ENCODE measurements at places on chromosomes 5 and 9.

GRCh38 chr5:143790457-143791112 is 21.4 kb upstream of the HMHB1 start:
- DNase-seq = no peak

DNA sequence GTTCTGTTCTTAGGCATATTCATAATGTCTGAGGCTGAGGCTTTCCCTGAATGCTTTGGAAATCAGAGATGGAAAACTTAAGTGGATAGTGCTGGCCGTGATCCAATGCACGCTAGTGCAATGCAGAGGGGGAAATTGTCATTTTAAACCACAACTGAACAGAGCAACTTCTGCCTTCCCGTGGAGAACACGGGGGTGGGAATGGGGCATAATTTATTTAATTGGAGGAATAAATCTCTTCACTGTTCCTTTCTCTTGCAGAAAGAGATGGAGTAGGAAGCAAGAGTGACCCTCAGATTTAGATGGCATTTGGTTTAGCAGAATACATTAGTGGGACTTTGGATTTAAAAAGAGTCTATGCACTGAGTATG is 22.9 kb upstream of the NREP start:
- DNase-seq = no peak

DNA sequence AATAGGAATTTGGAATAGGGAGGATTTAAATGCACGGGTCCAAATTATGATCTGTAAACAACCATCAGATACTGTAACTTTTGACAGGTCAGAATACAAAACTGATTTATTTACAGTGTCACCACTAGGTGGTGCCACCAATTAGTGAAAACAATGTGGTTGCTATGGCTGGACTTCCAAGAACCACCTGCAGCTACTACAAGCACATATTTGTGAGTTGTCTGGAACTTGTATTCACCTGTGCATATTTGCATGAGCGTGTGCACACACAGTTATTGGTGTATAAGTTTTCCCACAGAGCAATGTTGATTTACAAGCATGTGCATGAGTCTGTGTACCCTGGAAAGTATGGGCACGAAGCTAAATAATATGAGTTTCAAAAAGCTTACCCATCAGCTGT is 3.0 kb upstream of the HRCT1 start:
- DNase-seq = peak; percentile 77

DNA sequence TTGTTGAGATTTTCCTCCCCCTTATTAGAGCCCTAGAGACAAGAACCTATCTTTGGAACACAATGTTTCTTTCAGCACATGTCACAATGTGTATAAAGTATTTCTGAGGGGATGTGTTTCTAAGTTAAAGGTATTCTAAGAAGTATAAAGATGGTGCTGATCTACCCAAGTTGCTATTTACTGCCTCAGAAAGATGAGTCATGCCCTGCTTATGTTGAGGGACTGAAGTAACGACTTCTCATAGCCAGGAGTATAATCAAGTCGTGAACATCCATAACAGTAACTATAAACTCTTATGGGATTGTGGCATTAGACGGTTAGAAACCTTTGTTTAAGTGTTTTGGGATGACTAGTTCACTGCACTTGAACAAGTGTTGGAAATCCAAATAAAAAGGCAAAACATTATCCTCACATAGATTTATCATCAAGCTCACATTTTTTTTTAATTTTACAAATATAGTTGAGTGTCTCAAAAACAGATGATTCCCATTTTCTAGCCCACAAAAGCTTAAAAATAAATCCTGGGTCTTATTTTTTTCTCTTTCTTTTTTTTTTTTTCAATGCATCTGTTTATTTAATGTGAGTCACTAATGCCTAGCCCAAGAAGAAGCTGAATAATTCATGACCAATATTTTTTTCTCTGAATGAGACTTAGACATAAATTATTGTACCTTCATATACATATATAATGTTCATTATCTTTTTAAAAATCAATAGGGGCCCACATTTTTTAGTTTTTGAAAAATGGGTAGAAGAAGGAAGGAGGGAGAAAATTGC is 12.2 kb upstream of the TMEM252 start:
- no peak for DNase-seq

DNA sequence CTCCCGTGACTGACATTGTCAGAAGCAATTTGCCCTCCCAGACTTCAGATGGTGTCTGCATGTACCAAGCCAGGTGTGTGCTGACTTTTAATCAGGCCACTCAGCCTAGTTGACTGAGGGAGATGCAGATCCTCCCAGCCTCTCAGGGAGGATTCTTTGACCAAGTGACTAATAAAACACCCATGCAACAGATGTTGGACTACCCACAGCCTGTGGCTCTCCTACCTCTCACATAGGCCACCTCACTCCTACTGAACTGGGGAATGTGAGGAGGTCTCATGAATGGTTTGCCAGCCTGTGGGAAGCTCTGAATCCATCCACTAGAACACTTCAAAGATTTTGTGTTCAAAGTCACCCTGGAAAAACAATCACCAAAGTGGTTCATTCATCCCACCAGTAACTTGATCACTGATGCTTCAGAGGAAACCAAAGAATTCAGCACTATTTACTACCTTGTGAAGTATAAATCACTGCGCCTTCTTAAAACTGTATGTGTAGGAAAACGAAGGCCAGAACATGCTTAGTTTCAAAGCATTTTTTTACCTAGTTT is 80.1 kb downstream of the ESM1 start:
- DNase-seq = no peak

DNA sequence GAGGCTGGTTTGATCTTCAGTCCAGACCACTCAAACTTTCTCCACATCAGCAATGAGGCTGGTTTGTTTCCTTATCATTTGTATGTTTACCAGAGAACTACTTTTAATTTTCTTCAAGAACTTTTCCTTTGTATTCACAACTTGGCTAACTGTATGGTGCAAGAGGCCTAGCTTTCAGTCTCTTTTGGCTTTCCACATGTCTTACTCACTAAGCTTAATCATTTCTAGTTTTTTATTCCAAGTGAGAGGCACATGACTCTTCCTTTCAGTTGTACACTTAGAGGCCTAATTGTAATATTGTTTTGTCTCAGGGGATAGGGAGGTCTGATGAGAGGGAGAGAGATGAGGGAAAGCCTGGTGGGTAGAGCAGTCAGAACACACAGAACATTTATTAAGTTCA is 554.0 kb upstream of the ARRDC3 start:
- no peak for DNase-seq

DNA sequence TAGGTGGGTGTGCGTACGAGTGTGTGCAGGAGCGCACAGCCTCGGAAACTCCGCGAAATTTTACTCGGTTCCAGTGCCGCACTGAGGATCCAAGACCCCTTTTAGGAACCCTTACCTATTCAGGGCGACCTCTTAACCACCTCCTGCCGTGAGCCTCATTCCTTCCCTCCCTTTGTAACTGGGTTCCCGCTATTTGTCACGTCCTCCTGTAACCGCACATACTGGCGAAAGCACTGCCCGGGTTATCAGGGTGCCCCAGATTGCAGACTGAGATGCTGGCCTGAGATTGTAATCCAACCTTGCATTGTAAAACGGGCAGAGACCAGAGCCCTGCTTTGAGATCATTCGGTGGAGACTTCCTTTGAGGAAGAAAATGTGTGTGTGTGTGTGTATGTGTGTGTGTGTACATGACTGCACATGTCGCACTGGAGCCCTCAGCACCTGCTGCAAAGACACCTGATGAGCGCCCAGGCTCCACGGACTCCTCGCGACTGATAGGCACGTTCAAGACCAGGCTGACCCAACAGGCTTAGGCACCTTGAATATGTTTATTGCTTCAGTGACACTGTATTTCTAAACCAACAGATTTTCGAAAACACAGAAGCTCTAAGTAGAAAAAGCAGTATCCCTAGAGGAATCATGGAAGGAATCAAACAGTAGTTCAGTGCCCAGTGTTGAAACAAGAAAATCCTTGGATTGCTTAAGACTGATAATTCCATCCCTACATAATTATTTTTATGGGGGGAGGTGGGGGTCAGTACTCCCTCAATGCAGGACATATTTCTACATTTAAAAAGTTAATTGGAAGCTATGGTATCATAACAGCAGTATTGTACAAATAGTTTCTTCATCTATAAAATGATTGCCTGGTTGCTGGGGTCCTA is 86.5 kb upstream of the TNFAIP8 start:
- peak; percentile 68 for DNase-seq

- DNase-seq = no peak
Measured at GRCh38 chr9:83034587-83034986, 28.4 kb downstream of the RASEF start.

DNA sequence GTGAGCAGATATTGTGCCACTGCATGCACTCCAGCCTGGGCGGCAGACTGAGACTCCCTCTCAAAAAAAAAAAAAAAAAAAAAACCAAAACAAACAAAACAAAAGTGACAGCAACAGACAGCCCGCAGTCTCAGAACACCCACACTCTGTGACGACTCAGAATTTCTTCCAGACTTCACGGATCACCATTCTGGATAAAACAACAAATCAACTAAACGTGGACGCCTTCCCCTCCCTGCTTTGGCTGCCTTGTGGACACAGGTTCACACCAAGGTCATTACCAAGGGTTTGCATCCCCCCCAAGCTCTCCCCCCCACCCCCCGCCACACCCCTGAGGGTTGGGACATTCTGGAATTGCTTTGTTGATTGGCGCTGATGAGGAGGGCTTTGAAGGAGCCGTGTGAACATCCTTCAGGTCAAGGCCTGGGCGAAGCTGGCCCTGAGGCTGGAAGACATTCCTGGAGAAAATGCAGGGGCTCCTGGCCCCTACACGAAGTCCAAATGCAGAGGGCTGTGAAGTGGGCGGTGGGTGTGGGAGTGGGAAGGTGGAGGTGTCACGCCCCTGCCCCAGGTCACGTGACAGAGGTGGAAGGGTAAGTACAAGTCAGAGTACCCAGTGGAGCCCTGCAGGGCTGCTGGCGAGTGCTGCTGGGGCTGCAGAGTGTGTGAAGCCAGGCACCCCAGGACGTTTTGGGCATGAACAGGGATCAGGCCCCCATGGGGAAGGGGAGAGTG is 10.1 kb downstream of the LCN10 start:
- DNase-seq = no peak

- DNase-seq = no peak
Measured at GRCh38 chr5:56685503-56686217, 129.7 kb upstream of the MAP3K1 start.

- no peak for DNase-seq
Measured at GRCh38 chr5:160064995-160065614, 54.1 kb downstream of the PWWP2A start.

GRCh38 chr9:106307670-106308069 is 555.3 kb upstream of the ZNF462 start:
- DNase-seq = no peak

DNA sequence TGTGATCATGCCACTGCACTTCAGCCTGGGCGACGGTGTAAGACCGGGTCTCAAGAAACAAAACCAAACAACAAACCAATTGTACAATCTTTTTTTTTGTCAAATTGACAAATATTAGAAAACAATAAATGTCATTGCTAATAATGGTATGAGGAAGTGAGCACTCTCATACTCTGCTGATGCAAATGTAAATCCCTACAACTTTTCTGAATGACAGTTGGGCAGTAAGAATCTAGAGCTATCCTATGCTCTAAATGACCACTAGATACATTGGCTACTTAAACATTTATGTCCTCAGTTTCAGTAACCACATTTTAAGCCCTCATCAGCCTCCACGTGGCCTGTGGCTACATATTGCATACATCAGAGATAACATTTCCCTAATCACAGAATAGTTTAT is 256.2 kb downstream of the FER start:
- DNase-seq = no peak

GRCh38 chr5:41154491-41154890 is 58.8 kb downstream of the C6 start:
- no peak for DNase-seq

GRCh38 chr5:137997726-137998213 is 35.1 kb downstream of the FAM13B start:
- DNase-seq = no peak

DNA sequence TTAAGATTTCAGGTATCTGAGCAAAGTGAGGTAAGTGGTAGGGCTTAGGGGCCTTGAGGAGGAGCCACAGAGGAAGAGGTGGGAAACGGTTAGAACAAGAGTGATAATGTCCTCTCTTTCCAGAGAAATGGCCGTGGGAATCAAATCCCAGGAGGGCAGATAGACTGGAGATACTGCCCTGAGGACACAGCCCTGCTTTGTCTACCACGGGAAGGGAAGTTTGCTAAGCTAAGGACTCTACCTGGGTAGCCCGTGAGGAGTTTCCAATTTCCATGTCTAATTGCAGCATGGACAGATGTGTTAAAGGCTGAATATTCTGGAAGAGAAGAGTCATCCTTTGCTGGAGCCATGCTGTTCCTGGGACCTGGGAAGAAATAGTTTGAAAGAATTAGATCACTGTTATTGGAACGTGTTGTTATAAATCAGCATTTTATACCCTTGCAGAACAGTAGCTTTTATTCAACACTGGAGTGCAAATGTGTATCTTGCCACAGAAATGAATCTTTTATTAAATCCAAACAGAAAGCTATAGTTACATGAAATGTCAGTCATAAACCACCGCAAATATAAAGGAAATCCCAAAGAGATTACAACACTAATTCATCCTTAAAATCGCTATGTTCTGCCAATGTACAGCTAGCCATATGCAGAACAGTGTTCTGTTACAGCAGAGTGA is 133.2 kb upstream of the LHFPL2 start:
- no peak for DNase-seq

GRCh38 chr5:148583421-148583965 is 70.8 kb downstream of the HTR4 start:
- no peak for DNase-seq

- no peak for DNase-seq
Measured at GRCh38 chr9:70495514-70495913, 81.1 kb upstream of the KLF9 start.

GRCh38 chr5:67142816-67143215 is 53.8 kb downstream of the CD180 start:
- DNase-seq = no peak

- no peak for DNase-seq
Measured at GRCh38 chr5:62341783-62342475, 35.9 kb downstream of the KIF2A start.

DNA sequence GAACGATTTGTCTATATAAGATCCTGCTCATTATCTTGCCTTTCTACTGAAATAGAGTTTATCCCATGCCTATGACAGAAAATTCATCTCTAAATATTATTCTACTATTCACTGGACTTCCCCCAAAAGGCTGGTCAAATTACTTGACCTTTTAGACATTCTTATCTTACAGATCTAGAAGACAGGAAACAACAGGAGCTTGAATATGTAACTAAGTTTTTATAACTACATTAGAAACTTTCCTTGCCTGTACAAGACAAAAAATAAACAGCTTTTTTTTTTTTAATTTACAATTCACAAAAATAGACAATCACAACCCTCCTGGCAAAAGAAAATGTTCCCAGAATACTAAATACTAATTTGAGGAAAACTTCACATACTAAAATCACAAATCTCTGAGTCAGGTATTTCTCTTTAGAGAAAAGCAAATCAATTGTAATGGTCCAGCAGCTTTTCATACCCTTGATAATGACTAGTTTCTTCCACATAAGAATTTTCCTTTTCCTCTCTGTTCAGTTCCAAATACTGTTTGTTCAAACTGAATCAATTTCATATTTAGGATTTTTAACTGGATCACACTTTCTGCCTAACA is 68.6 kb downstream of the MLLT3 start:
- no peak for DNase-seq

GRCh38 chr5:179900711-179901110 is 7.0 kb downstream of the TBC1D9B start:
- no peak for DNase-seq

GRCh38 chr9:19186232-19186631 is 44.3 kb upstream of the DENND4C start:
- DNase-seq = no peak

GRCh38 chr5:113336975-113337374 is 97.8 kb downstream of the TSSK1B start:
- peak; percentile 77 for DNase-seq
